ENCODE measurements at places on chromosomes 6 and 20. TPM values are rescaled to one million over a fixed set of nuclear protein-coding genes. Genes with fewer than 3 reads are reported as not detected.

Gene MAP7
- total RNA-seq: 0.06 TPM

Gene TRIM15
- total RNA-seq: 0.08 TPM

Gene ZNF311
- total RNA-seq: not detected

Gene FBXO9
- total RNA-seq: 27.4 TPM

Gene PPP1R3G
- total RNA-seq: 0.71 TPM

Gene BTN1A1
- total RNA-seq: not detected

Gene RAET1E
- total RNA-seq: not detected

Gene RBBP8NL
- not detected for total RNA-seq

Gene SLCO4A1
- total RNA-seq: 5.8 TPM

Gene MARCKS
- 167 TPM for total RNA-seq

Gene EMILIN3
- 12.0 TPM for total RNA-seq

- DNase-seq: peak; percentile 21
- no peak overlapping the region for H3K27ac ChIP-seq
- no peaks in the 10 kb centered on the region for H3K4me1 ChIP-seq
- peak overlapping the region; percentile 61 for H3K4me3 ChIP-seq
- H3K27me3 ChIP-seq: peaks cover 4% of the 10 kb centered on the region
- no peaks in the 10 kb centered on the region for H3K36me3 ChIP-seq
Observed at GRCh38 chr6:7727086-7727945, 1.4 kb downstream of the BMP6 start.

DNA sequence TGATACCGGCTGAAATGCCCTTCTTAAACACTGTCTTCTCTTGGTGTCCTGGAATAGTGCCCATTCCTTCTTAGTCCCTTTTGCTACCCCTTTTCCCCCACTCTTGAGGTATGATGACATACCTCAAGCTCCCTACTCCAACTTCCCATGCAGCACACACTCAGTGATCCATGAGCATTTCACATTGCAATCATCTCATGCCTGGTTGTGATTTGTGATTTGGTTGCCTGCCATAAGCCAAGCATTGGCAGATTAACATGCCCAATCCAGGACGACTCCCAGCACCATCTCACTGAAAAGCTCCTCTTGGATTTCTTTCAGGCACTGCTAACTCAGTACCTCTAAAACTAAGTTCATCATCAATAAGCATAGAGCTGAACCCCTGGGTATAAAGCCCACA lies 14.7 kb upstream of the PTPRA start:
- H3K27ac ChIP-seq: no peak overlapping the region
- H3K4me1 ChIP-seq: no peaks in the 10 kb centered on the region
- H3K4me3 ChIP-seq: no peak overlapping the region
- no peaks in the 10 kb centered on the region for H3K27me3 ChIP-seq

GRCh38 chr6:130269969-130270635 lies 47.4 kb upstream of the SAMD3 start:
- DNase-seq: no peak
- no peak overlapping the region for H3K27ac ChIP-seq
- no peaks in the 10 kb centered on the region for H3K27me3 ChIP-seq
- no peaks in the 10 kb centered on the region for H3K36me3 ChIP-seq

DNA sequence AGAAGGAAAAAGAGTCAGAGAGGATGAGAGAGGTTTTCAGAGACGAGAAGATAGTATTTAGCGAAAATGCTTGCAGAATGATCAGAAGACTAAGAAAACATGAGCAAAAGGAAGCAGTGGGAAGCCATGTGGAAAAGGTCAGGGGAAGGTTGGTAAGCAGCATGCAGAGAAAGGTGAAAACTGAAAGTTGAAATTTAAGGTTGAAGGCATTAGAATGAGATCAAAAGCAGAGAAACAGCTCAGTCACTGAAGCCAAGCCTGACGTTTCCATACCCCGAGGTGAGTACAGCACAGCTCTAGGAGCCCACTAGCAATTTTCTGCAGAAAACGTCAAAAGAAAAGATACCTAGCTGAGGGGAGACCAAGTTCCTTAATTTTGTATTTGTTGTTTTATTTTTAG lies 19.1 kb upstream of the TFB1M start:
- no peak for DNase-seq
- no peaks in the 10 kb centered on the region for H3K4me1 ChIP-seq
- no peak overlapping the region for H3K27ac ChIP-seq
- no peaks in the 10 kb centered on the region for H3K27me3 ChIP-seq

DNA sequence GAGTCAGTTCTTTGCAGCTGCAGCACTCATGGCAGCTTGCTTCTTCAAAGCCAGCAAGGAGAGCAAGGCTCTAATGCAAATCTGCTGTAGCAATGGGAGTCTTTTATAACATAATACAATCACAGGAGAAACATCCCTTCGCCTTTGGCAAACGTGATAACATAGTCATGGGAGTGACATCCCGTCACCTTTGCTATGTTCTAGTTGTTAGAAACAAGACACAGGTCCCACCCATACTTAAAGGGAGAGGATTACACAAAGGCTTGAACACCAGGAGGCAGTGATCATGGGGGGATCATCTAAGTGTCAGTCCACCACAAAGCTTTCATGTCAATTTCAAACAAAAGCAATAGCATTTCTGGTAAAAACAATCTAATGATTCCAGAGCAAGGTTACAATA lies 40.1 kb upstream of the PHACTR2 start:
- H3K4me3 ChIP-seq: no peak overlapping the region
- DNase-seq: no peak
- no peak overlapping the region for H3K27ac ChIP-seq
- no peaks in the 10 kb centered on the region for H3K36me3 ChIP-seq

- H3K4me3 ChIP-seq: no peak overlapping the region
- H3K36me3 ChIP-seq: no peaks in the 10 kb centered on the region
- no peaks in the 10 kb centered on the region for H3K4me1 ChIP-seq
- peaks cover 15% of the 10 kb centered on the region for H3K27me3 ChIP-seq
- H3K27ac ChIP-seq: no peak overlapping the region
- no peak for DNase-seq
Observed at GRCh38 chr20:57076152-57076652, 190.2 kb downstream of the BMP7 start.

DNA sequence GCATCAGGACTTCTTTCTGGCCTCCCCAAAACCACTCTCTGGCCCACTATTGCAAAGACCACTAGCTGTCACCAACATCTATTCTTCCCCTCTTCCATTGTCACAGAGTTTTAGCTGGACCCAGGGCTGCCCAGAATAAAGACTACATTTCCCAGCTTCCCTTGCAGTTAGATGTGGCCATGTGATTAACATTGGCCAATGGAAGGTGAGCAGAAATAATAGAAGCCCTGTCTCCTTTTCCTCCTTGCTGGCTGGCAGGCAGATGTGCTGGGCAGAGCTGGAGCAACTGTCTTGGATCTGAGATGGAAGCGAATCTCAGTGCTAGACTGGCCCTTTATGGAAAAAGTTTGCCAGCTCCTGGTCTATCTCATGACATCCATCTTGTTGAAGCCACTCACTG lies 97.0 kb downstream of the KCNB1 start:
- no peaks in the 10 kb centered on the region for H3K36me3 ChIP-seq
- peaks cover 23% of the 10 kb centered on the region for H3K4me1 ChIP-seq
- DNase-seq: peak; percentile 86
- H3K4me3 ChIP-seq: no peak overlapping the region
- no peak overlapping the region for H3K27ac ChIP-seq

GRCh38 chr6:166271376-166271765 lies 36.8 kb downstream of the PRR18 start:
- H3K27me3 ChIP-seq: peaks cover 22% of the 10 kb centered on the region
- no peak overlapping the region for H3K4me3 ChIP-seq
- H3K4me1 ChIP-seq: no peaks in the 10 kb centered on the region

DNA sequence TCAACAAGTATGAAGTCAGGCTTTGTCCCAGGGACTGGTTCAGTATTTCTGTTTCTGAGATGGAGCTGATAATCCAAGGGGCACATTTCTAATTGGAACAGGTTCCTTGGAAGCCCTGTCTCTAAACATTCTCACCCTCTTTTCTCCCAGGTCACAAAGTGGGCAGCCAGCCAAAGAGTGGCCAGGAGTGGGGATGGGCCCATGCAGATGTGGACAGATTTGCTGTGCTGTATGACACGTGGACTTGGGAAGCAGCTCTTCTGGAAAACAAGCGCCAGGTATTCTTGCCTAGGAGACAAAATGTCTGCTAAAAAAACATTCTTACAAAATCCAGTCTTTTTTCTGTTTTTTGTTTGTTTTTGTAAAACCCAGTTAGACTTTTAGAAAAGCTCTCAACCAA lies 140.2 kb downstream of the CD164 start:
- H3K4me3 ChIP-seq: no peak overlapping the region
- no peak overlapping the region for H3K27ac ChIP-seq
- no peaks in the 10 kb centered on the region for H3K27me3 ChIP-seq

DNA sequence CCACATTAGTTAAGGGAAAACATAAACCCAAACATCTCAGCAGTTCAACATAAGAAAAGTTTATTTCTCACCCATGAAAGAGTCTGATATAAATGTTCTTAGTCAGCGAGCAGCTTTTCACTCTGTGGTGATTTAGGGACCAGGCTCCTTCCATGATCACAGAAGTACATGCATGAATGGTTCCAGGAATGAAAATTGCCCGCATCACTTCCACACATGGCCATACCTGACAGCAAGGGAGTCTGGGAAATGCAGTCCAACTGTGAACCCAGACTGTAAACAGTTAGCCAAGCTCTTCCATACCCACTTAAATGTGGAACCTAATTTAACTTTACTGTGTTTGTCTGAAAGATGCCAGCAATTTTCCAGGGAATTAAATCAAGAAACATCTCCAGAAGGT lies 353.9 kb downstream of the HACE1 start:
- no peak overlapping the region for H3K27ac ChIP-seq
- DNase-seq: no peak
- H3K4me3 ChIP-seq: no peak overlapping the region
- H3K4me1 ChIP-seq: no peaks in the 10 kb centered on the region
- no peaks in the 10 kb centered on the region for H3K27me3 ChIP-seq

DNA sequence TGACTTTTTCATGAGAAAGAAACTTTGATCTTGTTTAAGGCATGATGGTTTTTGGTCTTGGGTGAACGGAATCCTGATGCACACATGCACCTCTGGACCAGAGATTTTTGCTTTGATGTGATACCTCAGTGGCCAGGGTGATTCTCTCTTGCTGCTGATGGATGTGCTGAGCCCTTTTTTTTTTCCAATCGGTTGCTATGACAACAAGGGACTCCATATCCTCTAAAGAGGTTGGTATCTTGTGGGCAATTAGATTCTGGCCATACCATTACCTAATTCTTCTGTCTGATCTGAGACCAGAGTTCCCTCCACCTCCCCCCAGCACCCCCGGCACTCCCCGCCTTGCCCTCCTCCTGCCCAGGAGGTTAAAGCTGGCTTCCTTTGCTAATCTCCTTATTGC lies 24.9 kb downstream of the PDYN start:
- DNase-seq: no peak
- no peak overlapping the region for H3K27ac ChIP-seq

- no peak for DNase-seq
- no peaks in the 10 kb centered on the region for H3K36me3 ChIP-seq
- no peak overlapping the region for H3K27ac ChIP-seq
- H3K4me3 ChIP-seq: no peak overlapping the region
- H3K27me3 ChIP-seq: no peaks in the 10 kb centered on the region
- no peaks in the 10 kb centered on the region for H3K4me1 ChIP-seq
Observed at GRCh38 chr6:15359335-15359862, 113.5 kb downstream of the JARID2 start.

- H3K27me3 ChIP-seq: no peaks in the 10 kb centered on the region
- no peaks in the 10 kb centered on the region for H3K4me1 ChIP-seq
- no peaks in the 10 kb centered on the region for H3K36me3 ChIP-seq
- DNase-seq: no peak
- no peak overlapping the region for H3K27ac ChIP-seq
Observed at GRCh38 chr6:1643830-1644445, 34.2 kb downstream of the FOXC1 start.

GRCh38 chr20:46704714-46705377 lies 4.6 kb upstream of the SLC2A10 start:
- H3K27me3 ChIP-seq: 0 out of 2 replicates have a peak, but pooled peaks cover 4% of the 10 kb centered on the region
- peaks cover 26% of the 10 kb centered on the region for H3K4me1 ChIP-seq
- no peak overlapping the region for H3K4me3 ChIP-seq
- no peak overlapping the region for H3K27ac ChIP-seq
- DNase-seq: no peak

DNA sequence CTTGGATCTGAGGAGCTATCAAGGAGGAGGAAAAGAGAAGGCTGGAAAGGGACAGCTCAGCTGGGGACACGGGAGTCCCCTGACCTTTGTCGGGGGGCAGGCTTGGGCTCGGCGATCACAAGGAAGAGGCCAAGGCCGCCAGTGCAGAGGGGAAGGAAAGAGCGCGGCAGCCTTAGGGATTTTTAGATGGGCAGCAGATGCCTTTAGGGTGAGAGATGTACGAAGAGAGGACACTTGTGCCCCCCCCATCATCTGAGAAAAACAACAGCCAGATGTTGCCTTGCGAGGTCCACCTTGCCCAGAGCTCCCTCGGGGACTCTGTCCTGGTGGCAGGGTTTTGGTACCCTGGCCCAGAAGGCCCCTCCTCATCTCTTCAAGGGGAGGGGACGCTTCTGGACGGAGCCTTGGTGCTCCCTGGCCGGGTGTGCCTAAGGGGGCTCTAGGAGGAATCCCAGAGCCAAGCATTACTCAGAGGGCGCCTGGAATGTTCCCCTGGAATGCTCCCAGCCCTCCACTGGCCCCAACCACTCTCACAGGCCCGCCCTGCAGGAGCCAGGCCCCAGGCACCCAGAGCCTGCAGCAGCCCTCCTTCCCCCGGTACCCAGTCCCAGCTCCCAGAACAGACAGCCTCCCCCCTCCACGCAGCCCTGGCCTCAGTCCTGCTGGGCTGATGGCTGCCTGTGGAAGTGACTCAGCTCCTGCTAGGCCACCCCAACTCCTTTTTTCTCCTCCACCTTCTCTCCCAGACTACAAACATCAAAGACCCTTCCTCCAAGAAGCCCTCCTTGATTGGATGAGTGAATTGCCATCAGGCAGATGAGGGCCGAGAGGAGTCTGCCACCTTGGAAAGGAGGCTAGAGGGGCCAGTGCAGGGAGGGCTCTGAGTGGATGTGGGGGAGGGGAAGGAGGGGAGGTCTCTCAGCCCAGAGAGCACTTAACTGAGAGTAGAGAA lies 1.8 kb downstream of the ADAM33 start:
- no peaks in the 10 kb centered on the region for H3K36me3 ChIP-seq
- no peak overlapping the region for H3K4me3 ChIP-seq
- no peaks in the 10 kb centered on the region for H3K27me3 ChIP-seq
- peak; percentile 42 for DNase-seq
- peaks cover 3% of the 10 kb centered on the region for H3K4me1 ChIP-seq

DNA sequence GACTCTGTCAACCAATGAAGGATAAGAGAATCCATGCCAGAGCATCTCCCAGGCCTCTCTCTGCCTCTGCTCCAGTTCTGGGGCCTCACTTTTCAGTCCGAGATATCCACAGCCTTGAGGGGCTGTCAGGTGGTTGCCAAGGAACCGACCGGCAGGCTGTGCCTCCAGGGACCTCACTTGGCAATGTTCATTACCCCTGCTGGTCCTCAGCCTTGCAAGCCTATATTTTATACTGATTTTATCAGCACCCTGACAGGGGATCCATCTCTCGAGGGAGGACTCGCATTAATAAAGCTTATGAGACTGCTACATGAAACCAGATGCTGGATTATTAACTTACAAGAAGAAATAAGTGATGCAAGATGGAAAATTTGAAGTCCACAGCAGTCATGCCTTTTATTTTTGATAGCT lies 39.9 kb downstream of the TMC2 start:
- H3K27ac ChIP-seq: no peak overlapping the region
- no peaks in the 10 kb centered on the region for H3K36me3 ChIP-seq
- no peak for DNase-seq
- no peaks in the 10 kb centered on the region for H3K4me1 ChIP-seq

GRCh38 chr20:20808016-20808415 lies 95.6 kb upstream of the RALGAPA2 start:
- no peak overlapping the region for H3K27ac ChIP-seq
- no peaks in the 10 kb centered on the region for H3K27me3 ChIP-seq
- H3K4me3 ChIP-seq: no peak overlapping the region
